ENCODE measurements at places on chromosomes 3 and 15.
A peak's percentile ranks its signal among the peaks of the same experiment; 100 is the strongest.

GRCh38 chr3:172029425-172030098, 9.8 kb upstream of the FNDC3B start:
- no peak for DNase-seq

- no peak for DNase-seq
These were observed 15.1 kb upstream of the BNIP2 start for GRCh38 chr15:59703979-59704796.

DNA sequence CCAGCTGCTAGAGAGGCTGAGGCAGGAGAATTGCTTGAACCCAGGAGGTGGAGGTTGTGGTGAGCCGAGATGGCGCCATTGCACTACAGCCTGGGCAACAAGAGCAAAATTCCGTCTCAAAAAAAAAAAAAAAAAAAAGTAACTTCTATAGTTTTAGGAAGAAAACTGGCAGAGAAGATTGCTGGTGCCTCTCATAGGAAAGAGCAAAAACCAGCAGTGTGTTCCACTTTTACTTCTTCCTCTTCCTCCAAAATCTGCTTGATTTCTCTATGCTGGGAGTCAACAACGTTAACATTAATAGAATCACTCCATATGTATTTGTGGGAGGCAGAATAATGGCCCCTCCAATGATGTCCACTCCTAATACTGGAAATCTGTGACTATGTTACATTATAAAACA, 12.5 kb upstream of the NR1D2 start:
- no peak for DNase-seq

DNA sequence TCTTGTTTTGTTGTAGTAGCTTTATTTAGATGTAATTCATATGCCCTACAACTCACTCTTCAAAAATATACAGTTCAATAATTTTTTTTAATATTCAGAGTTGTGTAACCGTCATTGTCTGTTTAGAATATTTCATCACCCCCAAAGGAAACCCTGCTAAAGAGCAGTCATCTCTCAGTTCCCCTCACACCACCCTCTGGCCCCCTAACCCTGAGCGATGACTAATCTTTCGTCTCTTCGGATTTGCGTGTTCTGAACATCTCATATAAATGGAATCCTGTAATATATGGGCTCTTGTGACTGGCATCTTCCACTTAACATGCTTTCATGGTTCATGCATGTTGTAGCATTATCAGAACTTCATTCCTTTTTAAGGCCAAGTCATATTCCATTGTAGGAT, 183.8 kb downstream of the ATG7 start:
- peak; percentile 59 for DNase-seq

DNA sequence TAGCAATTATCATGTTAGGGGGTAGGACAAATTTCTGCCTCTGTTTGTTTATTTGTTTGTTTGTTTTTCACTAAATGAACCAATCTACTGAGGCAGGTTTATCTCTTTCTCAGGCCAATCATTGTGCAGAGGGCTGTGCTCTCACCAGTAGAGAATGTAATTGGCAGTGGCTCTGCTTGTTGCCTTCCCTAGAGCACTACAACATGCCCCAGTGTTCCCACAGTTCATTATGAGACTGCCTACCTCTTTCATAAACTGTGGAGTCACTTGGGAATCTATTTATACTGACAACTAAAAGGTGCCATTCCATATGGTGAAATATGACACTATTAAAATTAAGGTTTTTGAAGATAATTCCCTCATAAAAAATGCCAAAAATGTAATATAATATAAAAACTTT, 196.3 kb upstream of the ALCAM start:
- no peak for DNase-seq

- DNase-seq: no peak
These were observed 14.2 kb downstream of the FSTL1 start for GRCh38 chr3:120436523-120437050.
